ENCODE measurements at places on chromosomes 5 and 9.

DNA sequence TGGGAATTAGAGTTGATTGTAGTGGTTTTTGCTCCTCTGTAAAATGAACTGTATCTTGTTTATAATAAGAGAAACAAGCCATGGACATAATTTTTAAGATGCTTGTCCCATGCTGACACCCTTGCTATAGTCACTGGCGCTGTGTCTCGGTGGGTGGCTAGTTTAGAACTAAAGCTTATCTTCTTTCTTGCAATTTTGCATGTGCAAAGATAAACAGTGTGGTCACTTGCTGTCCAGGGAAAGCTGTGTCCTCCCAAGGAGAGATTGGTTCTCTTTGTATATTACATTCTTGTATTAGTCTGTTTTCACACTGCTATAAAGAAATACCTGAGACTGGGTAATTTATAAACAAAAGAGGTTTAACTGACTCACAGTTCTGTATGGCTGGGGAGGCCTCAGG is 143.8 kb downstream of the MELK start:
- DNase-seq = no peak

DNA sequence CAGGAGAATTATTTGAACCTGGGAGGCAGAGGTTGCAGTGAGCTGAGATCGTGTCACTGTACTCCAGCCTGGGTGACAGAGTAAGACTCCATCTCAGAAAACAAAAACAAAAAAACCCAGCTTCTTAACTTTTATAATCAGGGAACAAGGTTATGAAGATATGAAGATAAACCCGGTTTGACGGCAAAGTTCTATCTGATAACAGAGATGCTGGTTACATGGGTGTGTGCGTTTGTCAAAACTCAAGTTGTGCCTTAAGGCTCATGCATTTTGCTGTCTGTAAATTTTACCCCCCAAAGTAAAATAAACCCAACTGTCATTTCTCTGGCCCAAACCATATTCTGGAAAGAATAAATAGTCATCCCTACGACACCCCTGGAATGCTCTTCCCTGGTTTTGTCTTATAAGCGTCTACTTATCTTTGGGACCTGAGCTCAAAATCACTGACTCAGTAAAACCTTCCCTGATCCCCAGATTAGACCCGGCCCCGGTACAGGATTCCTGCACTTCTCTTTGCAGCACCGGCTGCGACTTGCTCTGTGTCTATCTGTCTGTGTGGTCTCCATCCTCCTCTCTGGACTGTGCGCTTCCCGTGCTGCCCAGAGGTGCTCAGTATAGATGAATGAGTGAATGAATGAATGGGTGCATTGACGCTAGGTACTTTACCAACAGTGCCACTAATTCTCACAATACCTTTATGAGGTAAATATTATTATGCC is 172.2 kb downstream of the DAB2IP start:
- no peak for DNase-seq

- no peak for DNase-seq
Measured at GRCh38 chr5:78265163-78265562, 29.3 kb downstream of the AP3B1 start.

- no peak for DNase-seq
Measured at GRCh38 chr5:75623846-75624245, 12.6 kb downstream of the ANKDD1B start.

DNA sequence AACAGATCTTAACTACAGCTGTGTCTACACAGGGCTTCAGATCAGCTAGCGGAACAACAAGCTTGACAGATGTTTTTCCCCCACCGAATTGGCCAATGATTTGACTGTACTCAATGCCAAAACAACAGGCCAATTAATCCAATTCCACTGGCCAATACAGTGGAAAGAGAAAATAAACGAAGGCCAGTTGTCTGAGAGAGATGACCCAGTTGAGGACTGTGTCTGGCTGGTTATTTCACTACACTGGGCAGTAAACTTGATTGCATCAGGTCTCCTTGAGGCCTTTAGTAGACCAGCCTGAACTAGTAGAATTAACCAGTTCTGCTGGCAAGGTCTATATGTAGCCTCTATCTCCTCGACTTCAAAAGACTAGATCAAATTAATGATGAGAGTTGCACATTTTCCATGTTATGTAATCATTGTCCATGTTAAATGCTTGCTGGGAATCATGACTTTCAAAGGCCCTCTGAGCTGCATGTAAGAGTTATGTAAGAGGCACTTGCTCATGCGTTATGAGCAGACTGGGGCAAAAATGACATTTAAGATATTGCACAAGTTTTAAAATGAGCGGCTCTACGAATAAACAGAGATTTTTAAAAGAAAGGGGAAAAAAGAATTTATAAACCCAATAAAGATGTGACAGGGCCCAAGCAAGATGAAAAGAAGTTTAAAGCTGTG is 28.3 kb downstream of the SMIM23 start:
- DNase-seq = no peak

All from CMK (cell line).